ENCODE measurements at places on chromosomes 12 and 14.

DNA sequence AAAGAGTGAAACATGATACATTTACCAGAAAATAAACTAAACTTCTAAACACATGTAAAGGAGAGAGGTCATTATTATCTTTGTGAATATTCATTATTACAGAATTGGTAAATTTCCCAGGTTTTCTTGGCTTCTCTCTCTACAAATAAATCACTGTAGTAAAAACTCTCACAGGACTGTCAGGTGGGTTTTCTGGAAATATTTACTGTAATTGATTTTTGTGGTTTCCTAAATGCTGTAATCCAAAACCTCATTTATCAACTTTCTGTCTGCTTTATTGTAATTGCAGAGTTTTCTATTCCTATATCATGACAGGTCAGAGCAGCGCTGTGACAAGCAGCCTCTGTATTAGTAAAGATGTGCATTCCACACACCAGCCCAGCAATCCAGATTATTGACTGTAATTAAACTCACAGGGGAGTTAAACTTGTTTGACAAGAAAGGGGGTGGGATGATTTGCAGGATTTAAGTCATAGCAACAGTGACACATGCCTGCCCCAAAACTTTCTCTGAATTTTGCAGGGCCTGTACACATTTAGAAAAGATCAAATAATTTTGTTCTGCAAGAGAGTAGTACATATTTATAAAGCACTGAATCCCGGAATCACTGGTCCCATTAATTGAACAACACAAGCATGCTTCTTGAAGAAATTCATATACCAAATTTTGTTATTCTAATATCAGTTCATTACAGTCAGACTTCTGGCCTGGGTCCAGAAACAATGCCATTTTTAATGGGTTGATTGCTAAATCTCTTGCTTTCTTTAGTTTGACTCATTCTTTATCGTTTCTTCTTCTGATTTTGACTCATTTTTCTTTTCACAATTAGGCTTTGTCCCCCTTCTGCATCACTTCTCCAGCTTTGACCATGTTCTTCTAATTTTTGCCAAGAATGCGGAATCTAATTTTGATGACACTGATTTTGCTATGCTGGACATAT, 42.2 kb downstream of the PTPRO start:
- no peak for DNase-seq

- no peak for DNase-seq
Measured at GRCh38 chr12:119621878-119622277, 28.3 kb downstream of the TMEM233 start.

DNA sequence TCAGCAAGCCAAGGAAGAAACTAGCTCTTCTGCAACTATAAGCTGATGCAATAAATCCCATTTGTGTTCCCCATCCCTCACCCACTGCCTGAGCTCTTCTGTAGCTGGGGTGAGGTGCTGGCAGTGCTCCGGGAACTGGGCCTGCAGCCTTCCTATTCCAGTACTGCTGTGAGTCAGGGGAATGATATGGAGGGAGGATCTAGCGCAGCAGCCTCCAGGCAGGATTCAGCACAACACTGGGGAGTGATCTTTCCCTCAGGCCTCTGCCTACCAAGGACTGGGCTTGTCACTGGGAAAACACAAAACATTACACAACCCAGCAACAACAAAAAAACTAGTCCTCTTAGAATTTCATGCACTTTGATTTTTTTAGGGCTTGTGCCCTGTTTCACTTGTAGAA, 58.7 kb downstream of the ST8SIA1 start:
- DNase-seq = no peak

- no peak for DNase-seq
Measured at GRCh38 chr14:97367278-97367677, 570.1 kb downstream of the VRK1 start.

DNA sequence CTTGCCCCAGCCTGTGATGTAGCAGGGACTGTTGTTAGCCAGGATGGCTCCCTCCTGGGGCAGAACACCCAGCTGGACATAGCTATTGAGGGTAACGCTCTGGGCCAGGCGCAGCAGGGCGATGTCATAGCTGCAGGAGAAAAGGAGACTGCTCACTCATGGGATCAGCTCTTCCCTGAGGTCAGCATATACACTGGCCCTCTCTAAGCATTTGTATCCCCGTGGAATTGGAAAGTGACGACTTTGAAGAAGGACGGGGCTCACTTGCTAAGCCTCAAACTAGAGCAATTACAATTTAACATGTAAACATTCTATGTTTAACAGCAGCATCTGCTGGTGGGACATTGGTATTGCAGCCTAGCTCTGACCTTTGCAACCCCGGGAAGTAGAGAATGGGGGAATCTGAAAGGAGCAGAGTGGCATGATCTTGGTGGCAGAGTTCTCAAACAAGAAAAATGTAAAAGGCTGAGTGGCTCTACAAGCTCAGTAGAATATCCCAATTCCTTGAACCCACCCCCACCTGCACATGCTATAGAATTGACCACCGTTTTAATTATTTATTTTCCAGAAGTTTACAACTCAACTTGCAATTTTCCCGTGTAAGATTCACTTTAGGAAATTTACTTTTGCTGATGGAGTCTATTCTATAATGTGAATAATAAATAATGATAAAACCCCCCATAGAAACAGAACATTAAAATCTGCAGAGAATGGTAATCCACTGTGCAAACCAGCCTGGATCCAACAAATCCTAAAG, 5.0 kb downstream of the CELA1 start:
- peak; percentile 54 for DNase-seq

DNA sequence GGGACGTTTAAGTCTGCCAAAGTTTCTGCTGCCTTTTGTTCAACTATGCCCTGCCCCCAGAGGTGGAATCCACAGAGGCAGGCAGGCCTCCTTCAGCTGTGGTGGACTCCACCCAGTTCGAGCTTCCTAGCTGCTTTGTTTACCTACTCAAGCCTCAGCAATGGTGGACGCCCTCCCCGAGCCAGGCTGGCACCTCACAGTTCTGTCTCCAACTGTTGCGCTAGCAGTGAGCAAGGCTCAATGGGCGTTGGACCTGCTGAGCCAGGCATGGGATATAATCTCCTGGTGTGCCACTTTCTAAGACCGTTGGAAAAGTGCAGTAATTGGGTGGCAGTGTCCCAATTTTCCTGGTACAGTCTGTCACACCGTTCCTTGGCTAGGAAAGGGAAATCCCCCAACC, 444.7 kb downstream of the FLRT2 start:
- DNase-seq = no peak

- no peak for DNase-seq
Measured at GRCh38 chr12:25197608-25198007, 2.6 kb downstream of the ETFRF1 start.

DNA sequence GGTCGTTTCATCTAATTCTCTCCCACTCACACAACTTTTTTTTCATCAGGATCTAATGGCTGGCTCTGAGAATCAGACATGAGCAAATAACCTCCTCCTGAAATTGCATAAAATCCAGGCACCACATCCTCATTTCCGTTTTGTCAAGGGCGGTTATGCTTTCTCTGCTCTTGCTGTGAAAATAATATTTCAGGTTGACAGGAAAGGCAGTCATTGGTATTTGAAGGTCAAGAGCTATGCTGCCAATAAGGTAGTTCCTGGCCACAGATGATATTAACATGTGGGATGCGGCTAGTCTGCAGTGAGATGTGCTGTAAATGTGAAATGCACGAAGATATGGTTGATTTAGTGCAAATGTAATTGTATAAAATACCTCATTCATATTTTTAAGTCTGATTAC, 870.2 kb upstream of the TMEM132C start:
- no peak for DNase-seq

DNA sequence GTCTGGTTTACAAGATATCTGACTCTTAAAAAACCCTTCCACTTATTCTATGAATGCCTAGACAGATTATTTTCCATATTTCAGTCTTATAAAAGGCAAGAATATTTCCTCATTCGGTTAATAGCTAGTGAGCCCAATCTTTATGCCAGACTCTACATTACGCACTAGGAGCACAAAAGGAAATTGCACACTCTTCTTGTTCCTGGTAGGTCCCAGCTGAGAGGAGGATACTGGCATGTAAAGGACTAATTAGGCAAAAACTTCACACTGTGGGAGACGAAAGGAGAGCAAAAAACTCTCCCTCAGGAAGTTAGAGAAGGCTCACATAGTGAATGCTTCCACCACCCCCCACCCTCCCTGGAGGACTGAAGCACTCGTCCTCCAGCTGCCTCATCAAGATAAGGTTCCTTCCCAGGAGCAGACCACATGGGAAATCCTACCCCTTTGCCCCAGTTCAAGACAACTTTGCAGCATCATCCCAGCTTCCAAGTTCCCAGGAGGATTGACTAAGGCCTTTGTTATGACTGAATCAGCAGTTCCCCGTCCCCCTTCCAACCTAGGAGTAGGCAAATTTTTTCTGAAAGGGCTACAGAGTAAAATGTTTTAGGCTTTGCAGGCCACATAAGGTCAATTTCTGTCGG, 14.5 kb downstream of the CAPZA3 start:
- no peak for DNase-seq

DNA sequence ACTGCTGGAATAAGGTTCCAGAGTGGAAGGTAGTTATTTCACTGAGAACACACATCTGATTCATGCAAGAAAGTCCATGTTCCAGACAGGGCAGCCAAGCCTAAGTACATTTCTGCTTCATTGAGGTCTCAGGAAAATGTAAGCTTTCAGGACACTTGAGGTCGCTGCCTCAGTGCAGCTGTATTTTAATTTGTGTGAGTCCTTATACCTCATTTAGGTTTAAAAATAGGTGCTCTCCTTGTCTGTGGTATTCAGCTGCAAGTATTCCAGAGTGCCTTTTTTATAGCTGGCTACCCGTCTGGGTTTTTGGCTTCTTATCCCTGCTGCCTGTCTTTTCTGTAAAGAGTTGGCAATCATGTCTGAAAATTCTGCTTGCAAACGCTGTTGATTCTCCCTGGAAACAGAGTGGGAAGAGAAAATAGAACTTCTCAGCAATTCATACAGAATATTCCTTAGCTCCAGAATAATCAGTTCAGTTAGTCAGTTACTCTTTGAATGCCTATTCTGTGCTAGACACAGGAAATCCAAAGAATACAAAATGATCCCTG, 45.3 kb upstream of the PLBD1 start:
- DNase-seq = no peak

GRCh38 chr12:12645485-12645884, 33.8 kb downstream of the CREBL2 start:
- DNase-seq = no peak

- DNase-seq = no peak
Measured at GRCh38 chr14:54052696-54053385, 96.2 kb upstream of the BMP4 start.

GRCh38 chr12:12918781-12919389, 27.5 kb downstream of the GPRC5A start:
- no peak for DNase-seq

DNA sequence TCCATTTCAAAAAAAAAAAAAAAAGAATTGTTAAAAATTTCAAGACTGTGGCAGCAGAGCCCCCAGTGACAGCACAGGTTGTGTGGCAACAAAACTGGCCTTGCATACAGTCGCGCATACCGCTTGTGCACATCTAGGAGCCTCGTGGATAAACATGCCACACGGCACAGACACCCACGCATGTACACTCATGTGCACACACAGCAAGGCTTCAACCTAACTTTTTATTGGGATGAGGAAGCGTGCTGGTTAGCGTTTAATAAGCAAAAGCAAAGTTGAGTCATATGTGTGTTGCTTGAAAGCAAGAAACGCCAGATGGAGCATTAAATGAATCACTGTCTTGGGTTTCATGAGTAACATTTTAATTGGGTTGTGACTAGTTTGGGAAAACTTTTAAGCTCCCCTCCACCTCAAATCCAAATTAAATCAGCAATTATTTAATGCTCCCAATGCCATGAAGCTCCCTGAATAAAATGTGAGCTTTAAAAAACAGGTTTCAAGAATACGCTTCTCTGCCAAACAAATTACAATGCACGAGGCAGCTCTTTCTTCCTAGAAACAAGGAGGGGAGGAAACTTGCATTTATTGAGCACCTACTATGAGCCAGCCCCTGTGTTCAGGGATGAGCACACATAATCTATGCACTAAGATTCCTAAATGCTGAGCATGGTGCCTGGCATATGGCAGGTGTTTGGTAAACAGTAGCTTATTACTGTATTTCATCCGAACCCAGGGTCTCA, 35.7 kb upstream of the EML1 start:
- DNase-seq = no peak

DNA sequence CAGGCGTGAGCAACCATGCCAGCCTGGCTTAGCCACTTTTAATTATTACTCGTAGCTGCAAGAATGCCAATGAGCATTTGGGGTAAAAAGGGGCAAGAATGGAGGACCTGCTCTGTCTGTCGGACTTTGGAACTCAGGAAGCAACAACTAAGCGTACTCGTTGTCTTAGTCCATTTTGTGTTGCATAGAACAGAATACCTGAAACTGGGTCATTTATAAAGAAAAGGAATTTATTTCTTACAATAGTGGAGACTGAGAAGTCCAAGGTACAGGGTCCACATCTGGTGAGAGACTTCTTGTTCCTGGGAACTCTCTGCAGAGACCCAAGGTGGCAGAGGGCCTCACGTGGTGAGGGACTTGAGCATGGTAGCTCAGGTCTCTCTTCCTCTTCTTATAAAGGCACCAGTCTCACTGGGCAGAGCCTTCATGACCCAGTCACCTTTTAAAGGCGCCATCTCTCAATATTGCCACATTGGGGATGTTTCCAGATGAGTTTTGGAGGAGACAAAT, 29.2 kb downstream of the SLC35E3 start:
- DNase-seq = no peak

GRCh38 chr14:23663127-23663526, 27.0 kb downstream of the DHRS2 start:
- no peak for DNase-seq

GRCh38 chr14:56862836-56863235, 52.6 kb upstream of the OTX2 start:
- no peak for DNase-seq

GRCh38 chr12:114894076-114894475, 210.1 kb upstream of the TBX3 start:
- DNase-seq = no peak

- DNase-seq = no peak
Measured at GRCh38 chr12:16218234-16218633, 59.3 kb downstream of the SLC15A5 start.

- DNase-seq = no peak
Measured at GRCh38 chr12:15404485-15404884, 82.2 kb downstream of the PTPRO start.

- DNase-seq = no peak
Measured at GRCh38 chr12:110269622-110270124, 11.4 kb upstream of the ATP2A2 start.

DNA sequence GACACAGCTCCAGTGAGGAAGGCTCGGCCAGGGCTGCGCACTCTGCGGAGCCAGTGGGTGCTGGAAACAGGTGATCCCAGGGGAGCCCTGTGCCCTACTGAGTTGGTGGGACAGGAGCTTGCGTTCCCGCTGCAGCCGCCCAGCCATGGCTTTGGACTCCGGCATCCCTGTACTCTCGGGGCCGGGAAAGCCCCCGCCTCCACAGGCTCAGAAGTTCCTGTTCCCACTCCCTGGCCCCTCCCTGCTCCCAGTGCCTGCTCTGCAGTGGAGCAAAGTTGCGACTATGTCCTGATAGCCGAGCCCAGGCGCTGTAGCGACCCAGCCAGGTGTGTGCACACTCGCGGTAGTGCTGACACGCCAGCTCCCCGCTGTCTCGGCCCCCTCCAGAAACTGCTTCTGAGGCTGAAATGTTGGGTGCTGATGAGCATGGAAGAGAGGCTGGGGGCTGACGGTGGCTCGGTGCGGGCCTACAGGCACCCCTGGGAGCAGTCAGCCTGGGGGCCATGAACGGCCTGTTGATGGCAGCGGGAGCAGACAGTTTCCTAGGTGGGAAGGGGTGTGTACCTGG, 344.6 kb upstream of the MGAT4C start:
- no peak for DNase-seq

GRCh38 chr14:65164068-65164824, 61.9 kb upstream of the MAX start:
- no peak for DNase-seq

Data from stimulated activated CD8-positive, alpha-beta memory T cell treated with anti-CD3 and anti-CD28 coated beads, Interleukin-2, amount 100 ng/mL, for 1 hour (primary cell).